T-helper 1 cell (primary cell): ENCODE measurements at places on chromosomes 6 and 20.

DNA sequence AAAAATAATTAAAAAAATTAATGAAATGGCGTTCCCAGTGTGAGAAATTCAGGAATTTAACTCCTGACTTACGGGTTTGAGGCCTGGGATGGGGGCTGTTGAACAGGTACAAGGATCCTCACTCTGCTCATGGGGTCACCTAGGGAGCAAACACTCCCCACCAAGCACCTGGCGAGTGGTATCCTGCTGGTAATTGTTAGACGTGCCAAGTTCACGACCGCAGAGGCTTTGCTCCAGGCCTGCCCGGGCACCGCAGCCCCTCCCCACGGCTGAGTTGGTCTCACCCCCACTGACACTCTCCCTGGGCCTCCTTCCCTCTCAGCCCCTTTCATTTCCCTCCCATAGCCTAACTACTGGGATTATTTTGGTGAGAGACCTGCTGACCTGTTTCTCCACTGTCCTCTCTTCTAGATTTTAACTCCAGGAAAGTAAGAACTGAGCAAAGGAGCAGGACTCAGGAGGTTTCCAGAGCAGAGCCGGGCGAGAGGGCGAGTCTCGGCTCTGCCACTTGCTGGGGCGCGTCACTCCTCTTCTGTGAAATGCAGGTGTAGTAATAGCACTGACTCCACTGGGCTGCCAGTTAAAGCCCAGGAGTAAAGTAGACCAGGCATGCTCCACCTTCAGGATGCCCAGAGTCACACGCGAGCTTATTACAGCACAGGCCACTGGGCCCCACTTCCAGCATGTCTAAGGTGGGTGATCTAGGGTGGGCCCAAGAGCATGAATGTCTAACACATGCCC is 22.8 kb downstream of the BMP7 start:
- no peak for DNase-seq

GRCh38 chr20:45823949-45824835 is 2.9 kb downstream of the TNNC2 start:
- DNase-seq = peak; percentile 35

DNA sequence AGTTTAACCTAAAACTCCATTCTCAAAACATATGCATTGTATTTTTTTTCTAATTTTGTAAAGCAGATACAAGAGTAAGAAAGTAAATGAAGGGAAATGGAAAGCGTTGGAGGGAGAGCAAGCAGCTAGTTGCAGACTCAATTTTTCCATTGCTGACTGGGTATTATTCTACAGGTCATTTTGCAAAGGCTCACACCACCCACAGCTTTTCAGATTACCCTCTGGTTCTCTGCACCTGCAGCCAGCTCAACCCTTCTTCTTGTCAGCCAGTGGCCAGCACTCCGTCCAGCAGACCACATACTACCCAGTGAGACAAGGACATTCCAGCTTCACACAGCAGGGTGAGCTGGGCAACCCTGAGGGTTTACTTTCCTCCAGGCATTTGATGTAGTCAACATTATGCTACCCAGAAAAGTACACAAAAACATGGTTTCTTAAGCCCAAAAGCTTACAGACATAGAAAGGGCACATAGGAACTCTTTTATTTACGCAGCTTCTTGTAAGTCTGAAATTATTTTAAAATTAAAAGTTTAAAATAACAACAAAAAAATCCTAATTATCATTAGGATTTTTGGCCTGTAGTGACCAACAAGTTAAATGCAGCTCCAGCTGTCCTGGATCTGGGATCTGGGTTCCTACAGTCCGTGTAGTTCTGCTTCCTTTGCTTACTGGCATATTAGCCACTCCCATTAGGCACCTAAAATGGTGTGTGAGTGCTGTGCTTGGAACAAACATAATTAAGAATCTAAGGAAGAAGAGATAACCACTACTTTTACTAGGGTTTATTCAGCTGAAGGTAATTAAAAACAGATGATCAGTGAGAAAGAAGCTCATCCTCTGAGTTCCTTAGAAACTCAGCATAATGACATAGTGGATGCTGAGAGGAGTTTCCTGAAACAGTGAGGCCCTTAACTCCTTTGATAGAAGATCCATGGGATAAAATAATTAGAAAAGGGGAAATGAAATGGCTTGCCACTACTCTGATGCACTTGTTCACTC is 185.3 kb downstream of the PKHD1 start:
- DNase-seq = no peak

GRCh38 chr6:113528111-113528510 is 329.0 kb upstream of the MARCKS start:
- no peak for DNase-seq

DNA sequence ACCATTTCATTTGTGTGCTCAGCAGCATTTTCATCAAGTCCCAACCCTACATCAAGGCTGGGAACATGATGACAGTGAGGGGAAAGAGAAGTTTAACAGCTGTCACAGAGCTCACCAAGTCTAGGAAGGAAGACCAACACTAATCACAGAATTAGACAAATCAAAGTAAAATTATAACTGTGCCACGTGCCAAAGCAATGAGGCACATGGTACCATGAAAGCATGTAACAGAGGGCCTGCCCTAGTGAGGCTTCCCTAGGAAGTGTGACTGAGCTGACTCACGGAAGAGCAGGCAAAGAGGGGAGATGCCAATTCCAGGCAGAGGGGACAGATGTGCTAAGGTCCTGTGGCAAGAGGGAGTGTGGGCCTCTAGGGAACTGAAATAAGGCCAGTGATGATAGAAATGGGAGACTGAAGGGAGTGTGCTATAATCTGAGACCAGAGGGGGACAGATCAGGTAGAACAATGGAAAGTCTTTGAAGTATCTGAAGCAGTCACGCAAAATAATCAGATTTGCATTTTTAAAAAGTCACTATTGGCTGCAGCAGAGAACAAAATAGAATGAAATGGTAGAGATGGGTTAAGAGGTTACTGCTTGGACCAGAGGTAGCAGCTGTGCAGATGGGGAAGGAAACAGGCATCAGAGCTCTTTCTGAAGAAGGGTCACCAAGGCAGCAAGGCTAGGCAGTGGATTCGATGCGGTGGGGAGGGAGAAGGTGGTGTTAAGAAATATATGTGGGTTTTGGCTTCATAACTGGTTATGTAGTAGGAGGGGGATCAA is 86.8 kb downstream of the GPR6 start:
- no peak for DNase-seq

DNA sequence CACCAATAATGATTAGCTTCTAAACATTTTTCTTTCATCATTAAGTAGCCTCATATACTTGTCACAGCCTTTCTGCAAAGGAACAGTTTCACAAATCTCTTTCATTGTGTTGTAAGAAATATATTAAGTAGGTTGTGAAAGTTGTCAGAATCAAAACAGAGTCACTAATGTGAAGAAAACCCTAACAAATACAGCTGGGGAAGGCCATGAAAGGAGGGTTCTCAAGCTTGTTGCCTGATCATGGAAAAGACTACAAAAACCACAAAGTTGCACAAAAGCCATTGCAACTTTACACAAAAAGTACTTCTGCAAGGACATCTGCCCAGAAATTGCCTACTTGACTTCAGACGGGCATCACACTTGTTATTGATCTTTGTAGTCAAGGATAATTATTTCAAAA is 216.1 kb downstream of the ALDH8A1 start:
- no peak for DNase-seq

DNA sequence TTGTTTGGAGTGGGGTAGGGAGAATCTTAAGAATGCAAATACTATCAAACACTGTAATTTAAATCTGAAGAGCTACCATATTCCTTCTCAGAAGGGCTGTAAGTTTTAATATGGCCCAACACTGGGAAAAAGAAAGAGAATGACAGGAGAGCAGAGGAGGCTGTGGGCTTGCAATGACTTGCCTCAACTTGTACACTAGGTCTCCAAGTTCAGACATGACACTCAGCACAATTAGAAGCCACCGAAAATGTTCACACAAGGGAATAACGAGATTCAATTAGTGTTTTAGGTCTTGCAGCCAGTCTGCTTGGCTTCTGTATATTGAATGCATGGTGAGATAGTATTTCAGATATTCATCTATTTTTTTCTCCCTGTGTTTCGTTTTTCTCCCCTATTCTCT is 89.4 kb downstream of the HS3ST5 start:
- DNase-seq = no peak

DNA sequence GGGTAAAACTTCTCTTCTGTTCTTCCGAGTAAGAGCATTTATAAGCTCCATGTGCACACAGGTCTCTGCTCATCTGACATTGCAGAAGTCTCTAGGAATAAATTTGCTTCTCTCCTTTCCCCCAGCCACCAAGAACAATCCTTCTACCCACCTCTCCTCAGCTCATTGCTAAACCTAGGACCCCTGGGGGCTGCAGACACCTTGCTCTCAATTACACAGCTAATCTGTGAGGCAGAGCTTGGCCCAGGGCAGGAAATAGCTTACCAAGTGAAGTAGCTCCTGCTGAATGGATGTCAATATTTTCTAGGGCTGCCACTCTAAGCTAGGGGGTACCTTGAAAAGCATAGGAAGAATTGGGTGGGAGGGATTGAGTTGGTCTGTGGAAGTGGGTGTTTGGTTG is 44.0 kb downstream of the EIF2S2 start:
- no peak for DNase-seq

GRCh38 chr6:112332274-112332673 is 14.9 kb upstream of the RFPL4B start:
- DNase-seq = no peak

DNA sequence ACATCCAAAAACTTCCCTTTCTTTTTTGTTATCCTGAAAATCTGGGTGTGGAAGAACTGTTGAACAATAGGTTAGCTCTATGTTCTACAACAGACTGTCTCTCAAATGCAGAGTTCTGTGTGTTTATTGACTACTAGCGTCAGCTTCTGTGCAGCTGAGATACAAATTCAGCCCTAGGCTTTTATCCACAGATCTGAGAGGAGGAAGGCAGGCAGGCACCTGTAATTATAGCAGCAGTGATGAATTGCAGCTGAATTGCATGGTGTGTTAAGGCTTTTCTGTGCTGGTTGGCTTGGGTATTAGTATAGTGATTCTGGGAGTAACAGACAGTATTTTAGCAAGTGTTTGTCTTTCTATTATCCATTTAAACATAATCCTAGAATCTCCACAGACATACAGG is 24.4 kb downstream of the GRIK2 start:
- no peak for DNase-seq

GRCh38 chr20:19506021-19506420 is 252.0 kb upstream of the RIN2 start:
- DNase-seq = no peak

GRCh38 chr20:10527781-10528180 is 92.7 kb downstream of the SLX4IP start:
- no peak for DNase-seq

GRCh38 chr6:44983467-44984365 is 344.4 kb upstream of the RUNX2 start:
- no peak for DNase-seq

DNA sequence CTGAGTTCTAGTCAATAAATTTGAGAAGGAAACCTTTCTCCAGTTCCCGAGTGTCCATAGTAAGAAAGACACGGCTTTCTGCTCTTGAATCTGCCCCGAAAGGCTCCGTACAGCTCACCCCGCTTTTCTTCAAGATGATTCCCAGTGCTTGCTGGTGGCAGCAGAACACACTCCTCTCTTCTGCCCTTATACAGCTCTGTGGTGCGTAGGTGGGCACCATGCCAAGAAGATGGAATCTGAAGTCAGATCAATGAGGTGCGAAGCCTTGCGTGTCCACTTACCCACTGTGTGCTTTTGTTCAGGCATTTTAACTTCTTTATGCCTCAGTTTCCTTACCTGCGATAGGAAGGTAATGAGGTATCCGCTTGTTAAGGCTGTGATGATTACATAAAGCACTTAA is 142.2 kb downstream of the WDR27 start:
- no peak for DNase-seq
